ENCODE measurements at places on chromosomes 11 and 22. TPM values are rescaled to one million over a fixed set of nuclear protein-coding genes. Genes with fewer than 3 reads are reported as not detected.

- peaks cover 35% of the 10 kb centered on the region for H3K4me1 ChIP-seq
- no peak for DNase-seq
- H3K27me3 ChIP-seq: no peaks in the 10 kb centered on the region
- peaks cover 3% of the 10 kb centered on the region for H3K36me3 ChIP-seq
These were observed 558 bp downstream of the TSPAN4 start for GRCh38 chr11:843086-843734.

- H3K4me3 ChIP-seq: no peak overlapping the region
- DNase-seq: no peak
- no peak overlapping the region for H3K27ac ChIP-seq
- H3K4me1 ChIP-seq: no peaks in the 10 kb centered on the region
These were observed 281.8 kb downstream of the NTM start for GRCh38 chr11:131652231-131652630.

DNA sequence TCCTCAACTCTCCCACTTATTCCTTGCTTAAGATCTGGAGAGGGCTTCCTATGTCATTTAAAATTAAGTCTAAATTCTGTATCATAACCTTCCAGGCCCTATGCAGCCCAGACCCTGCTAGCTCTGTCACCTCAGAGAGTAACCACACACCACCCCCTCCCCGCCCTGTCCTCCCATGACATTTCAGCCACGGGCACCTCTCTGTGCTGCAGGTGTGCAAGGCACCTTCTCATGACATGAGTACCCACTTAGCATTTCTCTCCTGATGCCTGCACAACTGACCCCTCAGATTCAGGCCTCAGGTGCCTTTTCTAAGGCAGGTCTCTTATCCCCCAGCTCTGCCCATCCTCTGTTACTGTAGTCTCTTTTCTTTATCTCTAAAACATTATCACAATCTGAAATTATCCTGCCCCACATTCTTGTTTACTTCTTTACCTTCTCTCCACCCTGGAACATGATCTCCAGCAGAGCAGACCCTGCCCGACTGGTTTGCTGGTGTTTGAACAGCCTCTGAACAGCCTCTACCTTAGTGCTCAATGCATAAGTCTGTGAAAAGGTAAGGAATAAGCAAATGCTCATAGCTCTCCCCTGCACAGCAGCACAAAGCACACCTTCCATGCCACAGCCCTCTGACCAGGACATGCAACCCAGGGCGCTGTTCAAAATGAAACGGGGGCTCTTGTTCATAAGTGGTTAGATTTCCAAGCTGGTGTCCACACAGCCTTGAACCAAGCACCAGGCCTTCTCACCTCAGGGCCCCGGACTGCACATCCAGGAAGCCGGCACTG lies 196.1 kb upstream of the B3GAT1 start:
- no peak overlapping the region for H3K4me3 ChIP-seq
- H3K4me1 ChIP-seq: no peaks in the 10 kb centered on the region
- no peaks in the 10 kb centered on the region for H3K36me3 ChIP-seq
- no peak for DNase-seq
- no peak overlapping the region for H3K27ac ChIP-seq

- no peaks in the 10 kb centered on the region for H3K27me3 ChIP-seq
- no peaks in the 10 kb centered on the region for H3K4me1 ChIP-seq
- DNase-seq: no peak
- H3K4me3 ChIP-seq: no peak overlapping the region
- H3K36me3 ChIP-seq: no peaks in the 10 kb centered on the region
These were observed 673.3 kb downstream of the CNTN5 start for GRCh38 chr11:99693941-99694492.

DNA sequence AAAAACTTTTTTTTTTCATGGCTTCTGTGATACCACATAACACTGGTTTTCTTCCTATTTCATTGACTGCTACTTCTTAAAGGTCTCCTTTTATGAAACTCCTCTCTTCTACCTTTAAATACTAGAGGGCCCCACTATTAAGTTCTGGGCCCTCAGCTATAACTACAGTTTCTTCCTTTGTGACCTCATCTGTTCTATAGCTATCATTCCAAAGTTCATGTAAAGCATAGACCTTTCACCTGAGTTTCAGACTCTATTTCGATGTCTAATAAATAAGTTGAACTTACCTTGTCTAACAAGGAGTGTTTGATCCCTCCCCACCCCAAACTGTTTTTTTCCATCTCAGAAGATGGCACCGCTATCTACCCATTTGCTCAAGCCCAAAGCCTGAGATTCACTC lies 35.2 kb downstream of the PAAF1 start:
- no peak for DNase-seq
- peaks cover 38% of the 10 kb centered on the region for H3K36me3 ChIP-seq
- no peak overlapping the region for H3K27ac ChIP-seq
- H3K4me1 ChIP-seq: no peaks in the 10 kb centered on the region

- H3K4me1 ChIP-seq: no peaks in the 10 kb centered on the region
- no peak overlapping the region for H3K27ac ChIP-seq
- no peak overlapping the region for H3K4me3 ChIP-seq
- H3K27me3 ChIP-seq: no peaks in the 10 kb centered on the region
- no peaks in the 10 kb centered on the region for H3K36me3 ChIP-seq
These were observed 35.6 kb upstream of the EIF3D start for GRCh38 chr22:36564422-36565158.

GRCh38 chr22:32607086-32607485 lies 132.5 kb downstream of the FBXO7 start:
- no peaks in the 10 kb centered on the region for H3K27me3 ChIP-seq
- H3K36me3 ChIP-seq: no peaks in the 10 kb centered on the region
- H3K27ac ChIP-seq: no peak overlapping the region
- no peak for DNase-seq
- no peaks in the 10 kb centered on the region for H3K4me1 ChIP-seq

- DNase-seq: no peak
- H3K4me1 ChIP-seq: peaks cover 5% of the 10 kb centered on the region
- no peaks in the 10 kb centered on the region for H3K27me3 ChIP-seq
- H3K27ac ChIP-seq: peak overlapping the region; percentile 94
- H3K4me3 ChIP-seq: no peak overlapping the region
These were observed 40.5 kb downstream of the LRRC32 start for GRCh38 chr11:76629853-76630599.

DNA sequence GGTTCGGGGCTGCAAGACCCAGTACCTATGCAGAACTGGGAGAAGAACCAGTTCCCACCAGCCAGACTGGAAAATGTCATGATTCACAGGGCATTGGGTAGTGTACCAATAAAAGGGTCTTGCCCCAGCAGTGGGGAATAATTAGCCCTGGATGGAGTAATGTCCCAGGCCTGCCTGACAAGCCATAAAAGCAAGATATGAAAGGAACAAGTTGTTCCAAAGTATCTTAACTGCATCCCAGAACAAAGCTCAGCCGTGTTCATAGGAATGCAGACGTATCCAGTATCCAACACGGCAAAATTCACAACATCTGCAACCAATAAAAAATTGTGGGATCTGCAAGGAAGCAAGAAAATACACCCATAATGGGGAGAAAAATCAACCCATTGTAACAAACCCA lies 47.9 kb downstream of the ASCL2 start:
- no peak overlapping the region for H3K27ac ChIP-seq
- H3K27me3 ChIP-seq: no peaks in the 10 kb centered on the region

GRCh38 chr11:12216671-12217374 lies 106.4 kb downstream of the MICAL2 start:
- H3K36me3 ChIP-seq: no peaks in the 10 kb centered on the region
- no peaks in the 10 kb centered on the region for H3K4me1 ChIP-seq
- no peak overlapping the region for H3K27ac ChIP-seq

The TRIM77 gene
- total RNA-seq: not detected

The CABP4 gene
- total RNA-seq: 3.1 TPM

The ZFTA gene
- total RNA-seq: 14.4 TPM
